ENCODE measurements at places on chromosomes 4 and X.

- no peak for DNase-seq
These were observed 107.0 kb downstream of the IQCM start for GRCh38 chr4:149708513-149709130.

DNA sequence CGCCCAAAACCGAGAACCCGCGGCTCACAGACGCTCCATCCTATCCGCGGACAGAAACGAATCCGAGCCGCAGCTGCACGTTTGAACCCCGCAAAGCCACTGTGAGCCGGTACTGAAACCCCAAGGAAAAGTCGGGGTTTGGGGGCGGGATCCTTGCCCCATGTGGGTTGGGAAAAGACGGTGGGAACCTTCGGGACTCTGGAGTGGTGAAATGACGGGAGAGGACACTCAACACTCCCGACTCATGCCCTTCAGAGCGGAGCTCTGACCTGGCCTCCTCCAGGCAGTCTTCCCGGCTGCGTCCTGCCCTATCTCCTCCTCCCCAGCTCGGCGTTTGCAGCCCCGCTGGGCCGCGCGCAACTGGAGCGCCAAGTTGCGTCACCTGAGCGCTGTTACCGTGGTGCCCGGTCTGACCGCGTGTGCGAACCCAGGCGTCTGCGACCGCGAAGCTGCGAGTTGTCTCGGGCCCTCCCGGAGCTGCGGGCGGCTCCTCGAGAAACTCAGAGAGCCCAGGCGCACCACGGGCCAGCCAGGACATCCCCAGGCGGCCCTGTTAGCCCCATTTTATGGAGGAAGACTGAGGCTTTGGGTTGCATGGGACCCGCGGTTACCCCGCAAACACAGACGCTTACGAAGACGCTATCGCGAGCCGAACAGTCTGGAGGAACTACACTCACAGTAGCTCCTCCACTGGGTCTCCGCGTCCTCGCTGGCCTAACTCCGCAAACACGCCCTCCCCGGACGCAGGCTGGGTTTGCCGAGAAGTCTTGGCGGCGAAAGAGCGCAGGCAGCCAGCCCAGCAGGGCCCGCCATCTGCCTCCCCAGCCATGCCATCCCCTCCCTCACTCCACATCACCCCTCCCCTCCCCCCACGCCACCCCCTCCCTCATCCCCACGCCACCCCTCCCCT lies 20.3 kb upstream of the HMX1 start:
- no peak for DNase-seq

DNA sequence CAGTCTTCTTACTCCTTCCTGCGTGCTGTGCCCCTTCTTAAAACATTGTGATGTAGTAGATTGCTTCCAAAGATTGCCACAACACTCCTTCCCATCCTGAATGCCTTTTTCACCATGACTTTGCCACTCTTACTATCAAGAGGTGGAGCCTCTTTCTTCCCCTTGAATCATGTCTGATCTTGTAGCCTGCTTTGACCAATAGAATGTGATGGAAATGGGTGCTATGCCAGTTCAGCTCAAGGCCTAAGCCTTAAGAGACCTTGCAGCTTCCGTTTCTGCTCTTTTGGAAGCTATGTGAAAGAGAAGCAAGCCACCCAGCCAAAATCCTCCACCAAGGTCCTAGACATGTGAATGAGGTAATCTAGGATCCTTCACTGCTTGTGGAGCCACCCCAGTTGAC lies 31.6 kb upstream of the RP2 start:
- no peak for DNase-seq

- DNase-seq = no peak
These were observed 57.9 kb downstream of the BCOR start for GRCh38 chrX:40039887-40040286.

DNA sequence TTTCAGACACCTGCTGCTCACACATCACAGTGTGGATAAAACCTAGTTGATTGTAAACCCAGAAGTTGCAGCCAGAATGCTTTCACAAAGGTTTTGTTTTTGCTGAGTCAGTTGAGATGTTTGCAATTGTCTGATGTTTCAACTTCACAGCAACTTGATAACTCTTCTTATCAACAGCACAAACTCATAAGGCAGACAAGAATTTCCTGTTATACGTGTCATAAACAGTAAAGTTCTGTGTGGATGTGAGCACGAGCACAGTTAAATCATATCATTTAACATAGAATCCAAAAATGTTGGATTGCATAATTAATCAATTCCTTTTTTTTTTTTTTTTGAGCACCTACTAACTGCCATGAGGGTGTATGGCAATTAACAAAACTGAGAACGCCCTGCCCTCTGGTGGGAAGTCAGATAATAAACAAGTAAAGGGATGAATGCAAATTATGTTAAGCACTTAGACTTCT lies 512.2 kb downstream of the PDHA2 start:
- DNase-seq = peak; percentile 47

DNA sequence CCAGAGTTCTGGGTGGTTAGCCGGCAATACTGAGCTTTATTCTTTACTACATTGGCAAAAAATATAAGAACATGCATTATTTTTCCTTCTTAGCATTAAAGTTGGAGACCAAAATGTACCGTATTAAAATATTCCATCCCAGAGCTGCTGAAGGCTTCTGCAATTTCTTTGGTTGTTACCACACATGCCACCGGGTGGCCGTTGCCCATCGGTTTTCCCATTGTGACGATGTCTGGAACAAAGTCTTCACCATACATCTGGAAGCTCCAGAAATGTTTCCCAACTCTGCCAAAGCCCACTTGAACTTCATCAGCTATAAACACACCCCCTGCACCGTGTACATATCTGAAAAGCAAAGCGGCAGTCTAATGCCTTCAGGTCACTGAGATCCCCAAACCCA lies 13.7 kb downstream of the ETNPPL start:
- no peak for DNase-seq

- no peak for DNase-seq
These were observed 164.3 kb downstream of the ENOX2 start for GRCh38 chrX:130738638-130739195.

DNA sequence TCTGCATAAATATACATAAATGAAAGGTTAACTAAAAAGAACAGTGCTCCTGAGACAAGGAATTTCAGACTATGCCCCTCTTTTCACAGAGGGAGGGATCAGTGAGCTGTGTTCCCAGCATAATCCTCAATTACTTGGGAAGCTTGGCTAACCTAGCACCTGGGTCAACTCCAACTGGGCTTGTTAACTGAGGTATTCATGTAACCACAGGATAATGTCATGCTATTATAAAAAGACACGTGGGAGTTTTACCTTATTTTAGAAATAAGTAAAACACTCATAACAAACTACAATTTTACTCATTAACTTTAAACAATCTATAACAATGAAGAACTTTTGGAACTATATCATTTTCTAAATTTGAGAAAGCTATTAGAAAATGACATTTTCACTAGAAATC lies 48.6 kb downstream of the RPGR start:
- no peak for DNase-seq

- no peak for DNase-seq
These were observed 44.0 kb upstream of the EOLA2 start for GRCh38 chrX:149982310-149982709.

DNA sequence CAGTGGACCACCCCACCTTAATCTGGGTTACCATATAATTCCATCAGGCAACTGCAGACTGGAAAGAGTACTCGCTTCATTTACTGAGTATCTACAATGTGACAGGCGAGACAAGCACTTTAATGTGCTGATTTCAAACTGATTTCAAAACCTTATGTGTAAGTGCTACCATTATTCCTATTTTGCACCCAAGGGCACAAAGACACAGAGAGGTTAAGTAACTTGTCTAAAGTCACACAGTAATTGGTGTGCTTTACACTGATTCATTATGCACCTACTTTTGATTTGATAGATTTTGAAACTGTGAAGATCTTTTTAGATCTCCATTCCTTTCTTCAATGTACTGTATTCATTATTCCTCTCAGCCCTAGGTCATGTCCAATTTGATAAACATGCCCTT lies 192.4 kb downstream of the MGST2 start:
- DNase-seq = no peak

DNA sequence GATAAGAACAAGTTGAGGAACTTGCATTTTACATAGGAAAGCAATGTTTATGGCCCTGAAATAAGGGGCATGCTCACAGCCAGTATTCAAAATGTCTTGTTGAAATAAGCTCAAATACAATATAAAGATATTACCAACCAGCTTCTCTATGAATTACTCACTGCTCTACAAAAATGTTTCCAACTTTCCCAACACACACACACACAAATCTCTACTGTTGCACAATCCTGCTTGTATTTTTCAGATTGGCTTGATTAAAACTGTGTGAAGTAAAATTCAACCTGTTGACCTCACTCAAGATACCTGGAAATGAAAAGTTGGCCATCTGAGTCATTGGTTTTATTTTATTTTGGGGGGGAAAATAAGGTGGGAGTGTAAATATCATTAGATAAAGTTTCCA lies 128.6 kb downstream of the CHIC2 start:
- DNase-seq = no peak

DNA sequence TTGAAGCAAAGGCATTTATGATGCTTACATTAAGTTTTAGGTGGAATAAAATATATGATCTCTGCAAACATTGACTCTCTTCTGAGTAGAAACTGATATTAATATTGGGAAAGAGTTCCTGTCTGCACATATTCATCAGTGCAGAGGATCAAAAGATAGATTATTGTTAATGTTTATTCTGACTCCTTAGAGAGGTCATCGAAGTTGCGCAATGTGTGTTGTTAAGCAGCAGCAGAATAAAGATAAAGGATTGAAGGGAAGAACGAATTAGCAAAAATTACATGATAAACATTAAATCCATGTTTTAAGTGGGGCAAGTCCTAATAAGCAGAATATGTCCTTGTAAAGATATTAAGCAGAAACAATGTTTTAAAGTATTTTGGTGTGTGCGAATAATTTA lies 72.6 kb upstream of the MBNL3 start:
- DNase-seq = no peak

DNA sequence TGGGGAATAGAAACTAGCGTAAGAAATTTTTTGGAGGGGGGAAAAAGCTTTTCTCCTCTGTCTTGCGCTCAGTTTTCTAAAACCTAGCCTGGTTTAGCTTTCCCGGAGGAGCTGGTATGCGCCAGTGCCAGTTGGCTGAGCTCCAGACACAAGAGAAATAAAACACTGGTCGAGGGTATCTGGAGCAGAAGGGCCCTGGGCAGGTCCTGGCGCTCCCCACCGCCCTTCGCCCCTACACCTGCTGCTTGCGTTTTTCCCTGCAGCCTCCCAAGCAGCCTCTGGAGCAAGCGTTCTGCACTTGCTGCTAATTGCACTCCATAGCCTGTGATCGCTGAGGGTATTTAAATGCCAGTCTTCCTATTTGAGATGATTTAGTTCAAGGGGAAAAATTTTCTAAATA lies 816 bp downstream of the EREG start:
- peak; percentile 53 for DNase-seq

- peak; percentile 29 for DNase-seq
These were observed 123.9 kb upstream of the ACSL4 start for GRCh38 chrX:109856974-109857373.

DNA sequence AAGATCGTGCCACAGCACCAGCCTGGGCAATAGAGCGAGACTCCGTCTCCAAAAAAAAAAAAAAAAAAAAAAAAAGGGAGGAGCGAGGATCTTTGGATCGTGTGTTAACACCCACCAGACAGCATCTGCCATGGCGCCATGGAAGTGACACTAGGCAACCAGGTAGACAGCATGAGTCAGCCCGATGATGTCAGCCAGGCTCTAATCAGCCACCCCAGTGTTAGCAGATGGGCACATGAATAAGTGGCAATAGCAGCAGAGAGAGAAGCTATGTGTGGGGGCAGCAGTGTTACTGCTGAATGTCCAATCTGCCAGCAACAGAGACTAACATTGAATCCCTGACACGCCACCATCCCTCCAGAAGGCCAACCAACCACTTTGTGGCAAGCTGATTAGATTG lies 6.6 kb downstream of the SYN1 start:
- DNase-seq = no peak

DNA sequence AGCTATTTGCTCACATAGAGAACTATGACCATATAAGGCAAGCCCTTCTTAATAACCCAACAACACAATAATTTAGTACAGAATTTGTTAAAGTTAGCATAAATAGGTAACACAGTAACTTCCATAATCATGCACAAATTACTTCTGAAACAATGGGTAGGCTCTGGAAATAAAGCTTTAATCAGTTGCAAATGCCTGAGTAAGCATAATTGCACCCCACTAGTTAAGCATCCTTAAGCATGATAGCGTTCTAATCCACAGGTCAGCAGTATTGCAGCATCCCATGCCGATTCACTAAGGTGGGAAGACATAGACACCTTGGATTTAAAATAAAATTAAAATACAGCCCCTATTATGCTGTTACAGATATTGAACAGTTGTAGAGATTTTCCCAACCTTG lies 161.7 kb downstream of the DHX15 start:
- DNase-seq = no peak

- peak; percentile 23 for DNase-seq
These were observed 922.0 kb downstream of the NLGN4X start for GRCh38 chrX:5306654-5307121.
